LoVo (cell line): ENCODE measurements at places on chromosomes 5 and 9.
A peak's percentile ranks its signal among the peaks of the same experiment; 100 is the strongest.

DNA sequence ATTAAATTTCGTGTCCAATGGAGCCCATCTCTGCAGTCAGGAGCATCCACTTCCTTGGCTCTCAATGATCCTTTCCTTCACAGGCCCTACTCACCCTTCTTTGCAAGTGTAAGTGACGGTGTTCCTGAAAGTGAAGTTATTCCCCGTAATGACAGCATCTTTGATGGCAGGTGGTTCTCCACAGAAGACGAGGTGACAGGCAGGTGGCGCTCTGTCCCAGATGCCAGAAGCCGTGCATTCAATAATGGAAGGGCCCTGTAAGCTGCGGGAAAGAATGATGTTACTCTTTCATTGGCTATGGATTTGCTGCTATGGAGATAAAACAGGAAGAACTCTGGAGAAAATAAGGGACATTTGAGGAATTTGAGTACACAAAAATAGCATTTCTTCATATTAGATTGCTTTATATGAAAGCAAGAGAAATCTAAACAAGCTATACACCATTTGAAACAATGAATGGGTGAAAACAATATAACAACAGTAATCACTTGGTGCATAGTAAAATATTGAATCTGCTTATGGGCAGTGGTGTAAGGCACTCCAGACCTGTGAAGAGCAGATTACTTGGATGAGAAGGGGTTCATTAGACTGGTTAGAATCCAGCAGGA, 89.9 kb upstream of the TXNDC8 start:
- DNase-seq, result peak; percentile 11

GRCh38 chr9:13186091-13186490, 93.4 kb downstream of the MPDZ start:
- no peak for DNase-seq

DNA sequence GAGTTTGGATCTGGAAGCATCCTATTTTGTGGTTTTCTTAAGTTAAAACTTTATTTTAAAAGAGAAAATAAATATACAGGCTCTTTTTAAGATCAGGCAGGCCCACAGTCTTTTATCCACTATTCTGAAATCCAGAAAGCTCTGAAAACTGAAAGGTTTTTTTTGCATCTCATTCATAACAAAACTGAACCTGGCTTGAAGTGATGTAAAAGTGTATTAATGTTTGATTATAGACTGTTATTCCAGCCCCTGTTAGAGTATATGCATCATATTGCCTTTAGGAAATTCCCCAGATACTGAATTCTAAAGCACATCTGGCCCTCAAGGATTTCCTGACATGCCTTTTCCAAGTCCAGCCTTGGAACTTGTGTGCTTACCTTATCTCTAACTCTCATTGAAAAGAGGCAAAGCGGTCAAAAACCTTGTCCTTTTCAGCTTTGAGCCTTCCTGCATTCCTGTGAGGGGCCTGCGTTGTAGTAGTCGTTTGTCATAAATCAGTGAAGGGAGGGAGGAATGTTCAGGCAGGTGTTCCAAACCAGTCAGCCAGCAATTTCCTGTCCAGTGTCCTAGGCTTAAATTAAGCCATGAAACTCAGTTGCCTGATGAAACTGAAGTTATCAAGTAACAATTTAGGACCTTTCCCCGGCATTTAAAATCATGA, 110.4 kb downstream of the TLE4 start:
- DNase-seq, result no peak

- no peak for DNase-seq
Measured at GRCh38 chr5:148952097-148952867, 110.6 kb downstream of the SH3TC2 start.

GRCh38 chr5:139131921-139132432, 66.2 kb downstream of the SIL1 start:
- DNase-seq, result no peak

- no peak for DNase-seq
Measured at GRCh38 chr9:127866535-127866934, 10.9 kb downstream of the AK1 start.

DNA sequence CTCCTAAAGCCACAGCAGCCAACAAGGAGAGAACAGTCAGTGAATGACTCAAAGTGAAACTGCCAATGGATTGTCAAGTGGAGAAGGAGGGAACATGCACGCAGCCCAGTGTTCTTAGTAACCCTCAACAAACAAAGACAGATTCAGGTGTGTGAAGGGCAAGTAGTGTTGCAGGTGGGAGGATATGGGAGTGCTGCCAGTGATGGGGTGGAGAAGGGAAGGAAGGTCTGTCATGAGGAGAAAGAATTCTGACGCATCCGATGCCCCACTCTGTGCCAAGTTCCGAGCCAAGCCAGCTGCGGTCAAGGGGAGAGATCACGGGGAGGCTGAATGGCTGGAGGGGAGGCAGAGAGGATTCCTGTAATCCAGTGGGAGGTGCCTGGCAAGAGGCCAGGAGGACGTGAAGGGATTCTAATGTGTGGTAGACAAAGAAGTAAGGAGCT, 56.5 kb downstream of the CAST start:
- DNase-seq, result peak; percentile 46

DNA sequence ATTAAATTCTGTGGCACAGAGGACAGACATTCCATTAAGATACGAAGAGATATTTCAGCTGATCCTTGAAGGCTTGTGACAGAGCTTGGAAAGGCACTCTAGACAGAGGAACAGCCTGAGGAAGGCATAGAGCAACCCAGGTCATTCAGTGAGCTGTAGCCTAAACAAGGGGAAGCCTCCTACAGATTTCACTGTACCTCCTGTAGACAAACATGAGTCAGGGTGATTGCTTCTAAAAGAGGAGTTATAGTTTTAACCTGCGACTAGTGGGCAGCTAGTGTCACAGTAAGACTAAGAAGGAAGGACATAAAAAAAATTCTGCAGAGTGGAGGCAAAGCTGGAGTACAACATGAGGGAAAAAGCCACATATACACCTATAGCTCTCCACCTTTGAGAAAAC, 43.5 kb upstream of the ANKDD1B start:
- no peak for DNase-seq

- DNase-seq, result no peak
Measured at GRCh38 chr5:54756301-54756700, 229.1 kb downstream of the ESM1 start.

DNA sequence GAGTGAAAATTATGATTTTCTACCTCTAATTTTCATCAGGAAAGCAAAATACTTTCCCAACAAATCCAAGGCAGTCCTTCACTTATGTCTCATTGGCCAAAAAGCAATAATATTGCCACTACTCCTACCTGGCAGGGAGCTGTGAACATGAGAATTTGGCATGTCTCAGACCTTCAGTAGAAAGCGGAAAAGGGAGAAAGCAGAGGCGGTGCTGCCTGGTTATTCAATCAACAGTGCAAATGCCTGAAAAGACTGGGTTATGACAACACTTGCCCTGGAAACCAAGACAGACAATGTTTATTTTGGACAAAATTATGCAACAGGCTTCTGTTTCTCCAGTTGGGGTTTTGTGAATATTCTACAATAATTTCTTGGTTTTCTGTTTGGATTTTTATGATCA, 194.4 kb downstream of the TAF11L14 start:
- DNase-seq, result no peak

DNA sequence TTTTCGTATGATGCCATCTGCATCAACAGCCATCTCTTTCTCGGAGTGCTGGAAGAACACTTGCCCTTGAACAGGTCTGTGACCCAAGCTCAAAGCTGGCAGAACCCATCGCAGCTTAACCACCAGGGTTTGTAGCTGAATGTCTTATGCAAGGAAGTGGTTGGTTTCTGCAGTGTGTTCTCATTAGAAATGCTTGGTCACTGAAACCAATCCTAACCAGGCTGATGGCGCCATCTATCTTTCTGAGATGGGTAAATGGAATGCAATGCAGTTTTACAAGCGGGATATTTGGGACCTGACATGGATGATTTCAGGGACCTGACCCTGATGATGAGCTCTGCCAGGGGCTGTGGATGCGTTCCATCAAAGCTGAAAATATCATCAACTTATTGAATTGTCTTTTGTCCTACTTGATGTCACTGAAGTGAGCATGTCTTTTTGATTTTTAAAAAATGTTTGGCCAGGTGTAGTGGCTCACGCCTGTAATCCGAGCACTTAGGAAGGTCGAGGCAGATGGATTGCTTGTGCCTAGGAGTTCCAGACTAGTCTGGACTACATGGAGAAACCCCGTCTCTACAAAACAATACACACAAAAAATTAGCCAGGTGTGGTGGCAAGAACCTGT, 28.7 kb downstream of the DMRT3 start:
- peak; percentile 20 for DNase-seq
